Epithelial cell of proximal tubule (primary cell): ENCODE measurements at places on chromosomes 11 and 22. TPM values are rescaled to one million over a fixed set of nuclear protein-coding genes. Genes with fewer than 3 reads are reported as not detected.

GRCh38 chr11:27717377-27717776, 17.1 kb upstream of the BDNF start:
- no peak for DNase-seq

The SHISAL1 gene
- not detected in 2 replicates for total RNA-seq

DNA sequence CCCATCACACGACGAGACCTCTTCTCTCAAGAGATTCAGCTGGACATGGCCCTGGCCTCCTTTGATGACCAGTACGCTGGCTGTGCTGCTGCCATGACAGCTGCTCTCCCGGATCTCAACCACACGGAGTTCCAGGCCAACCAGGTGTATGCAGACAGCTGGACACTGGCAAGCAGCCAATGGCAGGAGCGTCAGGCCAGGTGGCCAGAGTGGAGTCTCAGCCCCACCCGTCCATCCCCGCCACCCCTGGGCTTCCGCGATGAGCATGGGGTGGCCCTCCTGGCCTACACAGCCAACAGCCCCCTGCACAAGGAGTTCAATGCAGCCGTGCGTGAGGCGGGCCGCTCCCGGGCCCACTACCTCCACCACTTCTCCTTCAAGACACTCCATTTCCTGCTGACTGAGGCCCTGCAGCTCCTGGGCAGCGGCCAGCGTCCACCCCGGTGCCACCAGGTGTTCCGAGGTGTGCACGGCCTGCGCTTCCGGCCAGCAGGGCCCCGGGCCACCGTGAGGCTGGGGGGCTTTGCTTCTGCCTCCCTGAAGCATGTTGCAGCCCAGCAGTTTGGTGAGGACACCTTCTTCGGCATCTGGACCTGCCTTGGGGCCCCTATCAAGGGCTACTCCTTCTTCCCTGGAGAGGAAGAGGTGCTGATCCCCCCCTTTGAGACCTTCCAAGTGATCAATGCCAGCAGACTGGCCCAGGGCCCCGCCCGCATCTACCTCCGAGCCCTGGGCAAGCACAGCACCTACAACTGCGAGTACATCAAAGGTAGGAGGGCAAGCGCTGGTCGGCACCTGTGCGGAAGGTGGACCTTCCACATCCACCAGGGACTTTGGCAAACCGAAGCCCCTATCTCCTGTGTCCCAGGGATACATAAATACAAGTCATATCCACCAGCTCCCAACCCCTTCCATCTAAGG, 11.3 kb downstream of the CHRNA10 start:
- DNase-seq = no peak

DNA sequence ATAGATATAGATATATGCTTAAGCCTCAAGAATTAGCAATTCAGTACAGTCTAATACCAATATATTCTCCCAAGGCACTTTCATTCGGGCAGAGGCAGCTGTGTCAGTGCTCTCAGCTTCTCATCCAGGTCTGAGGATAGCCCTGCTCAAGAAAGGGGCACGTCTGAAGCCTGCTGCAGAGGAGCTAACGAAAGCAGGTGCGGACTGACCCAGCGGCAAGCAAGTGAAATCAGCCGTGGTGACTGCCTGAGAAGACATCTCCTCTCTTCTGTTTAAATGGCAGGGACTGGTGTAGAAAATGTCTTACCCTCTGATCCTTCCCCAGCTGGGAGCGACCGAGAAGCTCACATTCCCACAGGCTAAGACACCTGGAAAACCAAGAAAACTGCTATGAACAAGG, 468.6 kb downstream of the BRD1 start:
- DNase-seq = no peak

The RASSF10 gene
- total RNA-seq = 1.6 and 3.0 TPM in 2 replicates

The PDGFD gene
- 2.0 and 3.4 TPM in 2 replicates for total RNA-seq

The NLRP10 gene
- total RNA-seq = not detected in 2 replicates

The CYB5R2 gene
- 17.9 and 18.7 TPM in 2 replicates for total RNA-seq

DNA sequence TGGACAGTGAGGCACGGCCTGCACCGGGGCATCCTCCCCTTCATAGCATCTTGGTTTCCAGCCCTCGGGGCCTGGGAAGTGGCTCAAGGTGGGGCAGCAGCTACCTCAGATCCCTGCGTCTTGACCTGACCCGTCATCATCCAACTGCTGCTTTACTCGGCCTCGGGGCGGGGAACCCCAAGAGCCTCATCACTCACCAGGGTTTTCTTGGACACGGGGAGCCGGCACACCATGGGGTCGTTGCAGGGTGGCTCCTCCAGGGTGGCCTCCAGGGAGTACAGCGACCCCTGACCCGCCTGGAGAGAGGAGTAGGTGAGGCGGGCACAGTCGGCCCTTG, 651 bp downstream of the CTSF start:
- no peak for DNase-seq

GRCh38 chr11:36240173-36240572, 49.1 kb downstream of the COMMD9 start:
- DNase-seq = no peak

The SUSD2 gene
- total RNA-seq = 0.06 and 0.07 TPM in 2 replicates

- DNase-seq = no peak
Observed at GRCh38 chr11:117300773-117301172, 9.6 kb downstream of the BACE1-AS start.

GRCh38 chr11:83744620-83745192, 458.5 kb upstream of the CCDC90B start:
- DNase-seq = no peak

GRCh38 chr11:41613326-41613725, 153.9 kb upstream of the LRRC4C start:
- no peak for DNase-seq

GRCh38 chr11:34754171-34754823, 133.4 kb downstream of the EHF start:
- DNase-seq = no peak

- no peak for DNase-seq
Observed at GRCh38 chr22:48481748-48482147, 1345.9 kb downstream of the BRD1 start.

DNA sequence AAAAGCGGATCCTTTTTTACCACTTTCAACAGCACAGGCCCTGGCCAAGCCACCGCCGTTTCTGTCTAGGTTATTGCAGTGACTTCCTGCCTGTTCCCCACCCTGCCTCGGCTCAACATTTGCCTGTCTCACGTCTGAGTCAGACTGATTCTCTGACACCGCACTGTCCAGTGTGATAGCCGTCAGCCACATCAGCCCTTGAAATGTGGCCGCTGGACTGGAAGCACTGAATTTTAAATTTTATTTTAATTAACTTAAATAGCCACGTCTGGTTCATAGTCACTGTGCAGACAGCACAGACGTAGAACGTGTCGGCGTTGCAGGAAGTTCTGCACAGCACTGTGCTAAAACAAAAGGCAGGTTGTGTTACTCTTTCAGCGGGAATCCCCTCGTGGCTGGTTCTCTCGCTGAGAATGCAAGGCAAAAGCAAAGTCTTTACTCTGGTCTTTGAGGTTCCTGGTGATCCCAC, 56.3 kb upstream of the ADSL start:
- DNase-seq = no peak

The PDE2A gene
- 0.36 and 0.69 TPM in 2 replicates for total RNA-seq

The UBASH3B gene
- total RNA-seq = 64.6 and 67.6 TPM in 2 replicates

GRCh38 chr11:2207212-2207611, 35.6 kb upstream of the TH start:
- DNase-seq = no peak

GRCh38 chr11:12741671-12742216, 67.5 kb downstream of the TEAD1 start:
- DNase-seq = no peak

DNA sequence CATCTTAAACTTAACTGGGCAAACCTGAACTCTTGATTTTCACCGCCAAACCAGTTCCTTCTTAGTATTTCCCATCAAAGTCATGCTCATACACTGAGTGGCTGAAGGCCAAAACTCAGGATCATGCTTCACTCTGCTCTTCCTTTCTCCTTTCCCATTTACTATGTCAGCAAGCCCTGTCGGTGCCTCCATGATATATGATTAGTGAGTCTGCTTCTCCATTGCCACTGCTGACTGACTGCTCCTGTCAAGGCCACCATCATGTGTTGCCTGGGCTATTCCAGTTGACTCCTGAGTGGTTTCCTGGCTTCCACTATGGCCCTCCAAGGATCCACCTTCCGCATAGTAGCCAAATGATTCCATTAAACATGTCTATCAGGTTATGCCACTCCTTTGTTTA, 42.8 kb upstream of the AMPD3 start:
- DNase-seq = no peak

DNA sequence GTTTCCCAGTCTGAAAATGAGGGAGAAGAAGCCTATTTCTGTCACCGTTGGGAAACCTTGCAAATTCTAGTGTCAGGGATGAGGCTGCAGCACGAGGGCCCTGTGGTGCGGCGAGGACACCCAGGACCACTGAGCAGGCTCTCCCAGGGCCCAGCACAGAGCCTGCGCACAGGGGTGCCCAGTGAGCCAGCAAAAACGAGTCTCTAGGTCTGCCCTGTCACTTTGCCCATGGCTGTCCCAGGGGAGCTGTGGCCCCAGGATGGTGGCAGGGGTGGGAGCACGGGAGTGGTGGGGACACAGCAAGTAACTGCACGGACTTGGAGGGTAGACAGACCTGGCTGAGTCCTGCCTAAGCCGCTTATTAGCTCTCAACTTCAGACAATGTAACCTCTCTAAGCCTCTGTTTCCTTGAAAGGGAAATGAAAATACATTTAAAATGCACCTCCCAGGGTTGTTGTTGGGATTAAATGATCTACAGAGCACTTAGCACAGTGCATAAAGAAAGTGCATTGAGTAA, 44.2 kb downstream of the DSCAML1 start:
- no peak for DNase-seq

The FGF19 gene
- total RNA-seq = not detected in 2 replicates

DNA sequence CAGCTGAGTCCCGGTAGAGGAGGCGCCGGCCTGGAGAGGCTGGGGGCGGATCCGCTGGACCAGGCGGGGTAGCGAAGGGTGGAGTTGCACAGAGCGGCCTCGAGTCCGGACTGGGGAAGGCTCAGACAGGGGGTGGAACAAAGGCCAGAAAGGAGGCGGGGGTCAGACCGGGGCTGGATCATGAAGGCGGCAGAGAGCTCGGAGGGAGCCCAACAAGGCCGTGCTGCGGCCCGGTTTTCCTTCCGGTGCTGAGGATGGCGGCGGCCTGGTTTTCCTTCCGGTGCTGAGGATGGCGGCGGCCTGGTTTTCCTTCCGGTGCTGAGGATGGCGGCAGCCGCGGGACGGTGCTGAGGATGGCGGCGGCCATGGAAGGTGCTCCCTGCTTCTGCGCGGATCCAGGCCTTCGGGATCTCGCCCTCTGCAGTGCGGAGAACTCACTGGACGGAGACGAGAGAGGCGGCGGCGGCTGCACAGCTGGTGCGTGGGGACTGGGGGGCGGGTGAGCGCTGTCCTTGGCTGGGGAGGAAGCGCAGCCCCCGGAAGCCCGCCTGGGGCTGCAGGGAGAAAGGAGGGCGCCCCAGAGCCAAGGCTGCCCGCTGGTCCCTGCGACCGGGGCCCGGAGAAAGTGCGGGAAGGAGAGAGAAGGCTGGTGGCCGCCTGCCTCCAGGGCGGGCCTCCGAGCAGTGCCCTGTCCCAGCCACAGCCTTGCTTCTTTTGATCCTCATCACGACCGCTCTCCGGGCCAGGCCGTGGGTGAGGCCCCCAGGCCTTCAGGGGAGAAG, 350.4 kb upstream of the B3GAT1 start:
- DNase-seq = no peak

DNA sequence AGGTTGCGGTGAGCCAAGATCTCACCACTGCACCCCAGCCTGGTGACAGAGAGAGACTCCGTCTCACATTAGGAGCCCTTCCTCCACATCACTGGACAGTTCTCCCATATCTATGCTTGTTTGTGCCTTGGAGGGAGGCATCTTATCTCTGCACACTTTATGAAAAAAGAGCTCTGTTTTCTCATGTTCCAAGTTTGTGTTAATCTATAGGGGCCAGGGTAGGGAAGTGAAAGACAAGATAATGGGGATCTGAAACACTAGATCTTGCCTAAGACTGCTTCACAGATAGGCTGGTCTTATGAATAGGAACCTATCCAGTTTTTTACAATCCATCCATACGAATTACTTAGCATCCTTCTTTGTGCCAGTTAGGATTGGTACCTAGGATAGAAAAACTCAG, 17.1 kb downstream of the OR6Q1 start:
- DNase-seq = no peak
